NCI-H1694 (cell line): ENCODE measurements at places on chromosomes 3 and 15.

- DNase-seq: no peak
These were observed 58.4 kb upstream of the GOLIM4 start for GRCh38 chr3:168154089-168154488.

GRCh38 chr3:10561946-10562560 lies 56.7 kb upstream of the ATP2B2 start:
- DNase-seq: no peak

DNA sequence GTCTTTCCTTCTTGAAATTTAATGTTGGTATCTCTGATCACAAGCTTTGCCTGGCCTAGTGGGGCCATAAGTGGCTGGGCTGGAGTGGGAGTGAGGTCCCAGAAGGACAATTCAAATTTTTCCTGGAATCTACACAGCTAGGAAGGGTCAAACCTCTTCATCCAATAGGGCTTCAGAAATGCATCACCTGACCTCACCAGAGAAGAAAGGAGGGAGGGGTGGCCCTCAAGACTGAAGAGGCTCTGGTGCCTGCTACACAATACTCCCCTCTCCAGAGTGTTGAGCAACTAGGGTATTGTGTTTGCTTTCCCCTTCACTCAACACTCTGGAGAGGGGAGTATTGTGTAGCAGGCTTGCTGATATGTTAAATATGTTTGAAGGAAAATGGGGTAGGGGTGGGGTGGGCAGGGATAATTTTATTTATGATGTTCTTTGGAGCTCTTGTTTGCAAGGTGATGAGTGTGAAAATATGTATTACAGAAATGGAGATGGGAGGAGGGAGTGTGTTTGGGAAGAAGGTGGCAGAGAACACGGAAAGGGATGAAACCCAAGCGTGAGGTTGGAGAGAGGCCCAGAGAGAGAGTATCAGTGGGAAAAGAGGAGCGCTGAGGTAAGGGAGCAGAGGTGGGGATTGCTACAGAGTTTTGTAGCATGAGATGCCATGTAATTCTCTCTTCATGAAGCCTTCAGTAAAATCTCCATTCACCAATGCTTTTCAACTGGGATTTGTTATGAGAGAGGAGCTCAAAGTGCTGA lies 5.7 kb upstream of the KLHL24 start:
- no peak for DNase-seq

GRCh38 chr3:192863091-192863420 lies 54.6 kb downstream of the MB21D2 start:
- DNase-seq: no peak

DNA sequence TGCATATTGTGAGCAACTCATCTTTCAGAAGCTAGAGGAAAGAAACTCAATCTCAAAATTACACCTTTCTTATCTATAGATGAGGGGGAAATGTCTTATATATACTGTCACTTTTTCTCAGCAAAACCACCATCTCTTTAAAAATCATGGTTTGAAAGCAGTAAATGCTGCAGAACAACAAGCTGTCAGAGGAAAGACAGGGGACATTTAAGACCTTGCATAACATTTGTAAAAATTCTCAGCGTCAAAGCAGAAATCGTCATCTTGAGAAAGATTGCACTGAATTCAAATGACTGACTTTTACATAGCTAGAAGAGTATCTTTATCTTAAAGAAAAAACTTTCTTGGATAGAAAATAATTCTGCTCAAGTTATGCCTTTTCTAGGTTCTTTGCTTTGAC lies 122.2 kb upstream of the CADPS start:
- no peak for DNase-seq

DNA sequence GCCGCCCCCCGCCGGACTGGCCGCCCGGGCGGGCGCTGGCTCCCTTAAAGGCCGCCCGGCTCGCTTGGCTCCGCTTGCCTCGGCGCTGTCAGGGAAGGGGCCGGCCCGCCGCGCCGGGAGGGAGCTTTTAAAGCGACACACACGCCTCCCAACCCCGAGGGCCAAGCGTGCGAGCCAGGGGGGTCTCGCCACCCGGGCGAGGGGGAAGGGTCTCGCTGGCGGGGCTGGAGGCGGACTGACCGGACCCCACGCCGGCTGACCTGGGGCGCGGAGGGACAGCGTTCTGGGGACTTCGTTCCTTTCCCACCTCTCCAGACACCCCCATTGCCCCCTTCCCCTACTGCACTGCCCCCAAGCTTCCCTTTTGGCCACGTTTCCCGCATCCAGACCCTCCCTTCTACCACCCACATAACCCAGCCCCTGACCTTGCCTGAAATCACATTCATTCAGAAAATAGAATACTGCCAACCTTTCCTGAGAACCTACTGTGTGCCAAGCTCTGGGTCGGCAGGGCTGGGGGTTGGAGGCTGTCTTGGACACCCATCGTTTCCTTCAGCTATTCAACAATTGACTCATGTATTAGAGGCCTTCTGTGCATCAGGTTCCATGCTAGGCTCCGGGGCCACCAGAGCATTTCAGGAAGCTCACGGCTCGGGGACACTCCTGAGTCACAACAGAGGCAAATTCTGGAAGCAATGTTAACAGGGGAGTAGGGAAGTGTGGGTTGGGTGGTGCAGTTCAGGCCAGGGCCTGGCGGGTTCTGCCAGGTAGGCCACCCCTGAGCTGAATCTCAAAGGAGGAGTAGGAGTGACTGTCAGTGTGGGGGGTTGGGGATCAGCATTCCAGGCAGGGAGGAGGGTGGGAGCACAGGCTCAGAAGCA lies at the start of gene INSYN1:
INSYN1 (minus strand) TSS at position 102 of the 881 bp plus-strand sequence. CDS start 2,221 bp downstream, outside the sequence.
- no peak for DNase-seq

- no peak for DNase-seq
These were observed 167.1 kb downstream of the VPS13C start for GRCh38 chr15:61893146-61893545.

- DNase-seq: no peak
These were observed 262.3 kb upstream of the HES1 start for GRCh38 chr3:193873426-193874201.

- DNase-seq: no peak
These were observed 67.3 kb downstream of the P2RY1 start for GRCh38 chr3:152902141-152902669.

GRCh38 chr3:9769426-9770275 lies at the start of gene CAMK1:
Gene CAMK1, minus strand, starts transcription at chr3:9769947. Its CDS starts 2,198 bp downstream, at chr3:9767749.
- peak; percentile 10 for DNase-seq

GRCh38 chr3:143256416-143256815 lies 136.8 kb downstream of the CHST2 start:
- DNase-seq: no peak

DNA sequence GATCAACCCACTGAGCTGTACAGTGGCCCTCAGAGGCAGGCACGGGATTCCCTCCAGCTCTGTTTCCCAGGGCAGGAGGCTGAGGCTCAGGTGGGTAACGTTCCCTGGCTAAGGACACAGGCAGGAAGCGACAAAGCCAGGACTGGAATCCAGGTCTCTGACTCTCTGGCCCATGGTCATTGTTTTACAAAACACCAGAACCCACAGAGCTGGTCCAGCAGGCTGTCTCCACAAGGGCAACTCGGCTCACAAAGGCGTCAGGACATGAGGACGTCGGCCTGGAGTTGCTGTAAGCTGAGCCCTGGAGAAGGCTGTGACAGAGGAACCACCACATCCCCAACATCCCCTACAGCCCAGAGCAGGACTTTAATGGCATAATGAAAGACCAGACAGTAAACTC lies 30.7 kb downstream of the NUP210 start:
- DNase-seq: no peak

DNA sequence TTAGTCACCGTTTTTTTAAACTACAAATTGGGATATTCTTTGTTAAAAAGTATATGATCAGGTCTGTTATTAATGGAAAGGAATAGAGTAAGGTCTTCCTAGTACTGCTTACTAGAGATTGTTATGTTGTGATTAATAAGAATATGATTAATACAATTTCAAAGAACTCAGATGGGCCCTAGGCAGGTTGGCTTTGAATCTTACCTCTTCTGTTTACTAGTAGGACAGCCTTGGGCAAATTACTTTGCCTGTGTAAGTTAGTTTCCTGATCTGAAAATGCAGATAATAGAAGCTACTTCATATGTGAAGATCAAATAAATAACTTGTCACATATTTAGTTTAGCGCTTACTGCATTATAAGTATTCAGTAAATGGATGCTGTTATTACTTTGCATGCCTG lies 6.9 kb downstream of the GFM1 start:
- DNase-seq: no peak

- no peak for DNase-seq
These were observed 228 bp downstream of the GLT8D1 start for GRCh38 chr3:52705438-52705687.

GRCh38 chr3:61040618-61041017 lies 210.6 kb downstream of the FHIT start:
- no peak for DNase-seq

DNA sequence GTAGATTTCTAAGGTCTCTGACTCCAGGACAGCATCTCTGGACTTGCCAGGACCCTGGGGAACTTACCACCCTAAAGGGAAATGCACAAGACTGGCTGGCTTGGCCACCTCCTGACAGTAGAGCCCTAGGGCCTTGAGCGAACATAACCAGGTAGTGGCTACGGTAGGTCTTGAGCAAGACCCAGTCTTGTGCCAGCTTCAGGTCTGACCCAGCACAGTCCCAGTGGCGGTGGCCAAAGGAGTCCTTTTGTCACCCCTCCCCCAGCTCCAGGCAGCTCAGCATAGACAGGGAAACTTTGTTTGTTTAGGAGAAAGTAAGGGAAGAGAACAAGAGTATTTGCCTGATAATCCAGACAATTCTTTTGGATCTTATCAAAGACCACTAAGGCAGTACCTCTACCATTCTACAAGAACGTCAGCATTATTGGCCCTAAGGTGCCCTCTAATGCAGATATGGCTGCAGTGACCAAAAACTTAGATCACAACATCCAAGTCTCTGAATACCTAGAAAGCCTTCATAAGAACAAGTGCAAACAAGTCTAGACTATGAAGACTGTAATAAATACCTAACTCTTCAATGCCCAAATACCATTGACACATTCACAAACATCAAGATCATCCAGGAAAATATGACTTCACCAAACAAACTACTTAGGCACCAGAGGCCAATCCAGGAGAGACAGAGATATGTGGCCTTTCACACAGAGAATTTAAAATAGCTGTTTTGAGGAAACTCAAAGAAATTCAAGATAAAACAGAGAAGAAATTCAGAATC lies 38.7 kb upstream of the FBN1 start:
- no peak for DNase-seq

DNA sequence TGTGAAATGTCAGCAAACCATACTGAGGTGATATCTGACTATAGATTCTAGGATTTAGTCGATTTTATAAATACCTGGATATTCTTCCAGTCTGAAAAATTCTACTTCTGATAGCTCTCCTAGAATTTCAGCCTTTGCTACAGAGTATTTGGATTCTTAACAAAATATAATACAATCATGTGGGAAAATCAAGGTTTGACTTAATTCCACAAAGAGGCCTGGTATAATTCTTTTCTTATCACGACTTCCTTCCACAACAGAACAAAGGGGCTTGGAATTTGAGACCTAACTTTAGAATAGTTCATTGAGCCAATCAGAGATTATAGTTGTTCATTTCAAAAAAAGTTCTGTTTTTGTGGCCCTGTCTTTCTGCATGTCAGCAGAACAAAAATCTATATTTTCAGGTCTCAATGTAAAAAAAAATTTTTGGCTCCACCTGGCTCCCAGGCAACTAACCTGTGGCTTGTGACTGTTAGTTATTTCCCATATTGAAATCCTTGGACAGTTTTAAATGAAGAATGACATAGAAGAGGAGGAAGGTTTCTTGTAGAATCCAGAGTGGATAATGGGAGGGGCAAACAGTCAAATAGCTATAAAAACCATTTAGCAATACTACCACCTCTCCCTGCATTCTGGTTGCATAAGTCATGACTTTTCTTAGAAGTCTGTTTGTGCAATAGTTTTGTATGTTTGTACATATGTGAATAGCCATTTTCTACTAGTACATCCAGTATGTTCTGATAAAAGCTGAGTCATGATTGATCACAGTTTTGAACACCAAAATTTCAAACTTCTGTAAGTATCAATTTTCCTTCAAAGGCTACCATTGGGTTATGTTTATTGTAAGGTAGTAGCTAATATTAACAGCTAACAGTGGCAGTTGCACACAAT lies 4.0 kb downstream of the TM4SF1 start:
- no peak for DNase-seq

GRCh38 chr3:52756141-52756540 lies 14.6 kb downstream of the NEK4 start:
- no peak for DNase-seq

GRCh38 chr15:74036271-74037170 lies 42.0 kb downstream of the PML start:
- DNase-seq: peak; percentile 34
